ENCODE measurements at places on chromosomes 2 and 18. TPM values are rescaled to one million over a fixed set of nuclear protein-coding genes. Genes with fewer than 3 reads are reported as not detected.
A peak's percentile ranks its signal among the peaks of the same experiment; 100 is the strongest.

CPO gene
- total RNA-seq, result not detected

GPR35 gene
- total RNA-seq, result 0.28 TPM

IL37 gene
- total RNA-seq, result not detected

ABHD3 gene
- 4.5 TPM for total RNA-seq

SOX11 gene
- 4.7 TPM for total RNA-seq

C2orf92 gene
- 2.2 TPM for total RNA-seq

CLEC4F gene
- not detected for total RNA-seq

CD302 gene
- 6.1 TPM for total RNA-seq

NT5C1B gene
- total RNA-seq, result not detected

GRCh38 chr2:201931475-201931874, 102.2 kb upstream of the FZD7 start:
- H3K27me3 ChIP-seq, result no peaks in the 10 kb centered on the region
- H3K4me1 ChIP-seq, result peaks cover 8% of the 10 kb centered on the region
- no peaks in the 10 kb centered on the region for H3K36me3 ChIP-seq
- no peak overlapping the region for H3K4me3 ChIP-seq

DNA sequence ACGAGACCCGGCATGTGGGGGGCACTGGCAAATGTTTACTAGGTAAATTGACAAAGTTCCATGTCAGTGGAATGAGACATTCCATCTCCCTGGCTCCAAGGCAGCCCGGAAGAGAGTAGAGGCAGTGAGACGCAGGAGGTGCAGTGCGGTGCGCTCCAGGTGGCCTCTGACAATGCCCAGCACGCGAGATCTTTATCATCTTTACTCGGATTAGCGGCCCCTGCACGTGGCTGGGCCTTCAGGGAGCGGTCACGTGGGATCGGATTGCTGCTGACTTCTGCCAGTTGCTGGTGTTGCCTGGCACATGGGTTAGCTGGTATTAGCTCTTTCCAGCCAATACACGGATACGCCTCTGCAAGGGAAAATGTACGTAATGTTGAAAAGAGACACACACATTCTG, 151.2 kb upstream of the ALKAL2 start:
- no peaks in the 10 kb centered on the region for H3K36me3 ChIP-seq
- no peaks in the 10 kb centered on the region for H3K4me1 ChIP-seq

DNA sequence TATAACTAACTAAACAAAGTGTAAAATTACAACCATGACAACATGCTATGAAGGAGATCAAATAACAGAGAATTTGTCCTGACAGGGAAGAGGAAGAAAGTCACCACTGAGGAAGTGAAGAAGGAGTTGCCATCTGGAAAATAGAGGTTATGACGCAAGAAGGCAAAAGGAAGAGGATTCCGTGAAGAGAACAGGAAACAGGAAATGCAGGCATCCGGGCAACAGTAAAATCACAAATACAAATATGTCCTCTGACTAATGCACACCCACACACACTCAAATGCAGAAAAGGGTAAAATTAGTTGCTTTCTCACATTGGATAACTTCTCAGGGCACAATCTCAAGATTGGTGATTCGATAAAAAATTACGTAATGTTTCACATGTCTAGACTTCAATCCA, 278.4 kb downstream of the TMX3 start:
- H3K36me3 ChIP-seq, result no peaks in the 10 kb centered on the region
- H3K4me1 ChIP-seq, result peaks cover 6% of the 10 kb centered on the region
- H3K27ac ChIP-seq, result no peak overlapping the region
- no peak overlapping the region for H3K4me3 ChIP-seq
- peak; percentile 61 for DNase-seq
- H3K27me3 ChIP-seq, result no peaks in the 10 kb centered on the region

DNA sequence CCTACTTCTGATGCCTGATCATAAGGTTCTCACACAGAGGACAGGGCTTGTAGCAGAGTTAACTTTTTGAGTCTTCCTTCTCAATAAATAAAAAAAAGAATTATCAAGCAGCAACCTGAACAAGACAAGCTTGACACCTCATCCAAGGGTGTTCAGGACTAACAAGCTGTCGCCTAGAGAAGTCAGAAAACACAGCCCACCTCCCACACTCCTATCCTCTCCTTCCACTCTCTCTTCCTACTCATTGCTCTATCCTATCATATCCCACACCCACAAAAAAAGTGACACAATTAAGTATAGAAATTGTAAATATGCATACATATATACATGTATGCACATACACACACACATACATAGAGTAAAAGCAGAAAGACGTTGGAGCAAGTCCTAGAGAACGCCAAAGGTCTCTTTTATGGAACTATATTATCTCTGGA, 5.4 kb downstream of the NBAS start:
- no peaks in the 10 kb centered on the region for H3K27me3 ChIP-seq
- no peak overlapping the region for H3K27ac ChIP-seq
- peaks cover 12% of the 10 kb centered on the region for H3K36me3 ChIP-seq
- DNase-seq, result no peak

DNA sequence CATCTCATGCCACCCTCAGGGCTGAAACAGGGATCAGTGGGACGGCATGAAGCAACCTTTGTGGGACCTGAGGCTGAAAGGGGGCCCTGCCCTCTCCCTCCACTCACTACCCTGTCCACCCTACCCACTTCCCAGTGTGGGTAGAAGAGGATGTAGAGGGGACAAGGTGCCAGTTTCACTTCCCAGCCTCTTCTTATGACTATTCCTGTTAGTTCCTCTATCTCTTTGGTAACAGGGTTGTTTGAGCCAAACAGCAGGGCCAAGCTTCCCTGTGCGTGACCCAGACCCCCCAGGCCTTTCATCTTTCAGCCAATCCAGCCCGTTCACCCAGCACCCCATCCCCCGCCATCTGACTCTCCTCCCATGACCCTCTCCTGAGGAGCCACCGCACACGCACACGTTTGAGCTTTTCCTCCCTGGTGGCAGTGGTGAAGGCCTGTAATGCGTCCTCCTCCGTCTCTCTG, 82.3 kb downstream of the STPG4 start:
- H3K4me1 ChIP-seq, result peaks cover 58% of the 10 kb centered on the region
- peak overlapping the region; percentile 87 for H3K27ac ChIP-seq
- H3K36me3 ChIP-seq, result peaks cover 4% of the 10 kb centered on the region
- no peak overlapping the region for H3K4me3 ChIP-seq
- DNase-seq, result no peak

GRCh38 chr2:18526429-18526828, 34.0 kb downstream of the RDH14 start:
- no peak overlapping the region for H3K4me3 ChIP-seq
- no peaks in the 10 kb centered on the region for H3K27me3 ChIP-seq
- H3K36me3 ChIP-seq, result no peaks in the 10 kb centered on the region
- H3K27ac ChIP-seq, result no peak overlapping the region
- no peaks in the 10 kb centered on the region for H3K4me1 ChIP-seq
- DNase-seq, result no peak

DNA sequence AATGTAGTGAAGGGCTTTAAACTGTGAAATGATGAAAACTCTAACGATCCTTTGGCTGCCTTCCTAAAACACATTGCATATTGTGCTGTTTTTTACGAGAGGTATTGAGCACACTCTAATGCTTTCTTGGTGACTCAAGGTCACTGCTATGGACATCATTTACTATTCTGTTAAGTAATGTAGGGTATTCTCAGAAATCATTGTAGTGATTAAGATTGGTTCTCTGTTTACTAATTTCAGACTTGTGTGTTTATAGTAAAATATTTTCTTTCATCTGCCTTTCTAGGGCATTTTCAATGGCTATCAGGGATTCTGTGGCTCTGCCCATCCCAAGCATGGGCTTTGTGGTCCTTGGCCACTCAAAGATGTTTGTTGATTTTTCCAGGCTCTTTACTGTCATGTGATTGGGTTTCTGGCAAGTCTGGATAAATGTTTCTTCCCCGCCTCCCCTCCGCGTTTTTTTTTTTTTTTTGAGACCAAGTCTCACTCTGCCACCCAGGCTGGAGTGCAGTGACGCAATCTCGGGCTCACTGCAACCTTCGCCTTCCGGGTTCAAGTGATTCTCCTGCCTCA, 29.3 kb downstream of the UBE2F start:
- H3K27ac ChIP-seq, result no peak overlapping the region
- peaks cover 5% of the 10 kb centered on the region for H3K36me3 ChIP-seq
- H3K4me1 ChIP-seq, result peaks cover 3% of the 10 kb centered on the region
- DNase-seq, result peak; percentile 84

DNA sequence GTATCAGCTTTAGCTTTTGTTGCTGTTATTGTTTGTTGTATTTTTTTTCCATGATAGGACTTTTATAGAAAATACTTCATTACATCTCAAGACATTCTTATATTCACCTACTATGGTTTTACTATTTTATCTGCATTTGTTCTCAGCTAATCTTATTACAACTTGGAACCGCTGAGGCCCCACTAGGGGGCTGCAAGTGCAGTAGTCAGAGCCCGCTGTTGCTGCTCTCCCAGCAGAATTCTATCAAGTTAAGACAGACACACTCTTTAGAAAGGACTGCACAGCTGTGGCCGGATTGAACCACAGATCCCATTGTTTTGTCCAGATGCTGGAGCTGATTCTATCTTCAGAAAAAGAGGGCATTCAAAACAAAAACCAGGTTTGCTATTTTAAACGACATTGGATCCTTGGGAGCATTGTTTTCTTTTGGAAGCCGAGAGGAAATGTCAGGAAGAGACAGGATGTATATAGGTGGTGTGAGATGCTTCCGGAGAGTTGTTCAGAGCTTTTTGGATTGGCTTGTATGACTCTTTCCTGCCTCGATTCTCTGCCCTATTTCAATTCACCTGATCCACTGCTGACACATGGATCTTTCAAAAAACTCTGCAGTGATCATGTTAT, 105.7 kb upstream of the GAREM1 start:
- H3K36me3 ChIP-seq, result no peaks in the 10 kb centered on the region
- DNase-seq, result peak; percentile 5
- H3K27me3 ChIP-seq, result no peaks in the 10 kb centered on the region
- H3K4me3 ChIP-seq, result no peak overlapping the region

DNA sequence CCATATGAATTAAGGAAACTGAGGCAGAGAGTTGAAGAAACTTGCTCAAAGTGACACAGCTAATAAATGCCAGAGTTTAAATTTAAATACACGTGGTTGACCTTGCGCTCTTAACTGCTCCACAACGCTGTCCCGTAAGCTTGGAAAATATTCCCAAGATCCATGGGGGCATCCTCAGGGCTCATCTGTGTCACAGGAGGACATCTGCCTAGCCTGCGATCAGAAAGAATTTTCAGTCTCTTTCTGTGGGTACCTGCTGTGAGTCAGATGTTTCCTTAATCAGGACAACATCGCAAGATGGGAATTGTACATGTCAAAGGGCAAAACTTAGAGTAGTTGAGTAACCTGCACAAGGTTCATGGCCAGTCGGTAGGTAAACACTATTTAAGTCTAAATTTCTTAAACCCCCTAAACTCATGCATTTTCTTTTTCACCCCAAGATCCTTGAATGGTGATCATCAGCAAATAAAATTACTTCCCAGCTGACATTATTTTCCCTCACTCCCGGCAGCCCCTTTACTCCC, 1.4 kb downstream of the CMPK2 start:
- no peak overlapping the region for H3K4me3 ChIP-seq
- peaks cover 2% of the 10 kb centered on the region for H3K4me1 ChIP-seq
- no peaks in the 10 kb centered on the region for H3K36me3 ChIP-seq
- H3K27me3 ChIP-seq, result peaks cover 12% of the 10 kb centered on the region
- no peak overlapping the region for H3K27ac ChIP-seq

- no peak for DNase-seq
- H3K27ac ChIP-seq, result no peak overlapping the region
- peaks cover 8% of the 10 kb centered on the region for H3K27me3 ChIP-seq
- no peak overlapping the region for H3K4me3 ChIP-seq
- H3K4me1 ChIP-seq, result no peaks in the 10 kb centered on the region
Measured at GRCh38 chr2:119629323-119629825, 49.6 kb upstream of the TMEM177 start.

- H3K4me3 ChIP-seq, result no peak overlapping the region
- H3K36me3 ChIP-seq, result peaks cover 34% of the 10 kb centered on the region
- H3K27ac ChIP-seq, result no peak overlapping the region
- DNase-seq, result peak; percentile 68
Measured at GRCh38 chr2:239991689-239992314, 33.3 kb downstream of the NDUFA10 start.

DNA sequence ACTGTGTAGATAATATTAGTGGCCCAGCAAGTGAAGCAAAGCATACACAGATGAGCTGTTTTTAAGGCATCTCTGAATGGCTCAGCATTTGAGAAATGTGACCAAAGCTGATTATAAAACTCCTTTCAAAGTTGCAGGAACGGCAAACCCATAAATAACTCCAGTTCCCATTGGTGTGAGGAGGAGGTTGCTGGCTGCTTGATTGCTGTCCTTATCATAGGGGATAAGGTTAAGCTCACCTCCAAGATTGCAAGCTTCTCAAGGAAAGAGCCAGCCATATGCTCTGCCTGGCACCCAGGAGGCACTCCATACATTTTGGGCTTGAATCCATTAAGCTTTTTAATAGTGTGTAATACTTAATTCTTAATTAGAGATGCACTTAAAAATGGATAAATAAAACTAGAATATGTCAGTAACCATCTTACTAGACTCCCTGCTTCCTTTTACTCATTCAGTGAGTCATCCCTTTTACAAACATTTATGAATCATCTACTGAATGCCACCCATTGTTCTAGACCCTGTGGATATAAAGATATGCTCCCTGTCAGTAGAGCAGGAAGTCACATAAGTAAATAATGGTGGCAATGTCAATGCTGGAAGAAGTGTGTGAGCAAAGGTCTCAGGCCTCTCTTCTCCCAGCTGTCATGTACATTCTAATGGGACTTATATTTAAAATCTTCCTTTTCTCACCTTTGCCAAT, 99.3 kb downstream of the SPATS2L start:
- DNase-seq, result peak; percentile 95
- H3K36me3 ChIP-seq, result peaks cover 11% of the 10 kb centered on the region
- H3K27ac ChIP-seq, result peak overlapping the region; percentile 96
- no peak overlapping the region for H3K4me3 ChIP-seq
- H3K27me3 ChIP-seq, result no peaks in the 10 kb centered on the region

- H3K27ac ChIP-seq, result no peak overlapping the region
- peaks cover 15% of the 10 kb centered on the region for H3K4me1 ChIP-seq
Measured at GRCh38 chr2:109438773-109439389, 174.9 kb downstream of the SEPTIN10 start.

DNA sequence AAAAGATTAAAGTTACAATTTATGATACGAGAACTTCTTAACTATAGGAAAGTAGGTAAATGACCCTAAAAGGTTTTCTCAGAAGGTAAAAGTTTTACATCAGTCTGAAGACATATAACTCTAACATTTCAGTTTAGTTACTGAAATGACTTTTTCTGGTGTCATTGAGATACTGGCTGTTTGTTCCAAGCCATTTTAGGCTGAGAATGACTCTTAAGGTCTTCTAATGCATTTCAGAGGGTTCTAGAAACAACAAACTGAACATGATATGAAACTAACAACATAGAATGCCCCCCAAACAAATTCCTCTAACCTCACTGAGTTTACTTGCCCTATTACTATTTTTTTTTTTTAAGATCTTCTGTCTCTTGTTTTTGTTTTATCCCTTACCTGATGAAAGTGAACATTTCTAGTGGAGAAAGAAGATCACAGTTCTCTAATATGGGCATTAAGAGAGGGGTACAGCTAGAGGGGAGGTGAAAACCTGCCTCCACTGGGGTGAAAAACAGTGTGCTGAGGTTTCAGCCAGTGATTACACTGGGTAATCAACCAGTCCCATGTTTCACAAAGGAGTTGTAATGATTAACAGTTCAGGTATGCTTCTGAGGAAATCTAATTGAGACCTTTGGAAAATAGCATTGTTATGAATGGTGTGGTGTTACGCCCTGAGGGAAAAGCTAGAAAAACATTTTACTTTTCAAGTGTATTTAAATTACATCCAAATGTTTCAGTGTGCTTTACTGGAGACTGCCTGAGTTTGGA, 11.2 kb downstream of the NABP1 start:
- H3K27ac ChIP-seq, result peak overlapping the region; percentile 46
- H3K36me3 ChIP-seq, result peaks cover 18% of the 10 kb centered on the region
- H3K4me1 ChIP-seq, result peaks cover 14% of the 10 kb centered on the region
- DNase-seq, result peak; percentile 80
- H3K27me3 ChIP-seq, result no peaks in the 10 kb centered on the region

Measured in IMR-90 (cell line).